ENCODE measurements at places on chromosomes 11 and 22. TPM values are rescaled to one million over a fixed set of nuclear protein-coding genes. Genes with fewer than 3 reads are reported as not detected.

TRIM48 gene
- total RNA-seq, result not detected

OSM gene
- 2.5 TPM for total RNA-seq

CARD16 gene
- total RNA-seq, result 6.7 TPM

C22orf23 gene
- 9.7 TPM for total RNA-seq

C11orf52 gene
- 31.5 TPM for total RNA-seq

OR10G6 gene
- not detected for total RNA-seq

FOSL1 gene
- total RNA-seq, result 2.6 TPM
